Colonic mucosa (tissue), 4 donors: ENCODE measurements at places on chromosomes 16 and 17. TPM values are rescaled to one million over a fixed set of nuclear protein-coding genes. Genes with fewer than 3 reads are reported as not detected.

GRCh38 chr17:10025976-10026901, 121.2 kb upstream of the RCVRN start:
- H3K27me3 ChIP-seq = no peaks in the 10 kb centered on the region
- no peak overlapping the region for H3K4me3 ChIP-seq
- no peak overlapping the region for H3K27ac ChIP-seq
- no peak for DNase-seq
- H3K4me1 ChIP-seq = no peaks in the 10 kb centered on the region

- no peak overlapping the region for H3K4me3 ChIP-seq
- H3K27me3 ChIP-seq = no peaks in the 10 kb centered on the region
- no peaks in the 10 kb centered on the region for H3K36me3 ChIP-seq
These were observed 229.0 kb downstream of the FTO start for GRCh38 chr16:53932975-53933374.

- no peaks in the 10 kb centered on the region for H3K27me3 ChIP-seq
- no peak overlapping the region for H3K4me3 ChIP-seq
- no peaks in the 10 kb centered on the region for H3K36me3 ChIP-seq
- no peak for DNase-seq
These were observed 90.1 kb downstream of the CLEC16A start for GRCh38 chr16:11034481-11034931.

- no peaks in the 10 kb centered on the region for H3K27me3 ChIP-seq
- no peak overlapping the region for H3K4me3 ChIP-seq
- H3K27ac ChIP-seq = no peak overlapping the region
- H3K36me3 ChIP-seq = no peaks in the 10 kb centered on the region
- DNase-seq = no peak
These were observed 19.6 kb downstream of the MPP3 start for GRCh38 chr17:43813386-43813785.

- H3K4me3 ChIP-seq = no peak overlapping the region
- H3K4me1 ChIP-seq = peaks cover 14% of the 10 kb centered on the region
- H3K27ac ChIP-seq = peak overlapping the region; percentile 54
- no peaks in the 10 kb centered on the region for H3K36me3 ChIP-seq
- no peak for DNase-seq
These were observed 12.9 kb downstream of the CMIP start for GRCh38 chr16:81457326-81458133.

- no peaks in the 10 kb centered on the region for H3K27me3 ChIP-seq
- H3K36me3 ChIP-seq = no peaks in the 10 kb centered on the region
- no peak for DNase-seq
- H3K4me3 ChIP-seq = no peak overlapping the region
These were observed 185.6 kb upstream of the TNRC6C start for GRCh38 chr17:77772899-77773358.

- H3K27me3 ChIP-seq = no peaks in the 10 kb centered on the region
- H3K4me1 ChIP-seq = peaks cover 34% of the 10 kb centered on the region
- peak overlapping the region; percentile 68 for H3K4me3 ChIP-seq
- peak overlapping the region; percentile 69 for H3K27ac ChIP-seq
- H3K36me3 ChIP-seq = no peaks in the 10 kb centered on the region
- no peak for DNase-seq
These were observed 1.5 kb downstream of the ABCC3 start for GRCh38 chr17:50635982-50636803.

Gene FKBP10
- total RNA-seq = 10.3 TPM

Gene KRTAP2-3
- not detected for total RNA-seq
